ENCODE measurements at places on chromosomes 12 and 14.

GRCh38 chr14:56150645-56151345 lies 32.6 kb downstream of the PELI2 start:
- DNase-seq = no peak

- no peak for DNase-seq
These were observed 791.2 kb downstream of the TMEM121 start for GRCh38 chr14:106317593-106317992.

GRCh38 chr14:88075269-88075981 lies 70.5 kb downstream of the GPR65 start:
- DNase-seq = no peak

GRCh38 chr12:114911196-114911595 lies 227.2 kb upstream of the TBX3 start:
- DNase-seq = no peak

GRCh38 chr12:123043536-123044001 lies 63.1 kb downstream of the ARL6IP4 start:
- peak; percentile 62 for DNase-seq

DNA sequence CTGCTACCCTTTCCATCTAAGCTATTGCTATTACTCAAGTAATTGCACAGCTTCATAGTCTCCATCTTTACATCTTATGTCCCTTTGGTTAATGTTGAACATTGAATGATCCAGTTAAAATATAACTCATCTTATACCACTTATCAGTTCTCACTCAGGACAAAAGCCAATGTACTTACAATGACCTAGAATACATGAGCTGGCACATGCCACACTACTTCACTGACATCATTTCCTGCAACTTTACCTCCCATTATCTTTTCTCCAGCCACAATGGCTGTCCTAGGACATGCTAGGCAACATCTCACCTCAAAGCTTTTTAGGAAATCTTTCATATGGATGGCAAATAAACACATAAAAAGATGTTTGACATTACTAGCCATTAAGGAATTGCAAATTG lies 309.2 kb downstream of the FOXG1 start:
- DNase-seq = no peak

DNA sequence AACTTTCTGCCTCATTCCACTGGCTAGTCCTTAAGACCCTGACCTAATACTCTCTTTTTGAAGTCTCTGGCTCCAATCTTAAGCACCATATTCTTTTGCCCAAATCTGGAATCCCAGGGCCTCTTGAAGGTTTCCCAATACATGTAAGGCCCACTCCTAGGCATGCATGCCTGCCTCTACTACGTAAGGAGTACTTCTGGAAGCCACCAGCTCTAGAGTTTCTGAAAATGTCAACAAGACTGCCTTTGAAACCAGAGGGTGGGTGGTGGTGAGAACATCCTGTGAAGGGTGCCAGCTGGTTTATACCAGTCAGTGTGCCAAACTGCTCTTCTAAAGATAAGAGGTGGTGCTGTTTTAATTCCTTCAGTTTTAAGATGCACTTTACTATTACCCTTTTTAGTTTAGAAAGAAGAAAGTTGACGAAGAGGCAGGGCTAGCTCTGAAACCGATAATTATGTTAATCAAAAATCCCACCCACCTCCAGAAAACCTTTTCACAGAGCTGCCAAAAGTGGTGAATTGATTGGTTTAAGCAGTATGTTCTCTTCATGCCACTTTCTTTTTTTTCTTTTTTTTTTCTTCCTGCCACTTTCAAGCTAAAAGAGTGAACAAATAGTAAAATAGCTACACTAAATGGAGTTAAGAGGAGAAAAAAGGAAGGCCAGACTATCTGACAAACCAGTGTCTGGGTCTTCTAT lies 8.7 kb upstream of the WDR89 start:
- no peak for DNase-seq

- no peak for DNase-seq
These were observed 14.5 kb downstream of the KRAS start for GRCh38 chr12:25236190-25236589.

DNA sequence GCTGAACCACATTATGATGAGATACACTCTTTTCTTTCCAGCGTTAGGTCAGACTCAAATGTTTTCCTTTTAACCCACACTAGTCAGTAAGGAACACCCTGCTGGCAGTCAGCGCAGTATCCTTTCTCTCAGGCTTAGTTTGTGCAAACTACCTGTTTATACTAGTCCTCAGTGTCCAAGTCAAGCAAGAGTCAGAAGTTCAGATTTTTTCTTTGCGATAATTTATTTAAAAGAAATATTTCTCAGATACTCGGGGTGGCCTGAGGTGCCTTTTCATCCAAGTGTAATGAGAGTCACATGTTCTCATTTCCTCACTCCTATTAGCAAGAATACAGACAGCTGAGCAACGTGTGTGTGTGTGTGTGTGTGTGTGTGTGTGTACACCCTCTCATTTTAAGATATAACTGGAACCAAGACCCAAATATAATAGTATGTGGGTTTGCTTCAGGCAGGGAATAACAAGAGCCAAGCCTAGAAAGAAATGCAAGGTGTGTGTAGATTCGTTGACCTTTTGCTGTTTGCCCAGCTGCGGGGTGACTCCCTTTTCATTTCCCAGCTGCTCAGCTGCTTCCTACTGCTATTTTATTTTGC lies 182.7 kb downstream of the KICS2 start:
- DNase-seq = no peak

DNA sequence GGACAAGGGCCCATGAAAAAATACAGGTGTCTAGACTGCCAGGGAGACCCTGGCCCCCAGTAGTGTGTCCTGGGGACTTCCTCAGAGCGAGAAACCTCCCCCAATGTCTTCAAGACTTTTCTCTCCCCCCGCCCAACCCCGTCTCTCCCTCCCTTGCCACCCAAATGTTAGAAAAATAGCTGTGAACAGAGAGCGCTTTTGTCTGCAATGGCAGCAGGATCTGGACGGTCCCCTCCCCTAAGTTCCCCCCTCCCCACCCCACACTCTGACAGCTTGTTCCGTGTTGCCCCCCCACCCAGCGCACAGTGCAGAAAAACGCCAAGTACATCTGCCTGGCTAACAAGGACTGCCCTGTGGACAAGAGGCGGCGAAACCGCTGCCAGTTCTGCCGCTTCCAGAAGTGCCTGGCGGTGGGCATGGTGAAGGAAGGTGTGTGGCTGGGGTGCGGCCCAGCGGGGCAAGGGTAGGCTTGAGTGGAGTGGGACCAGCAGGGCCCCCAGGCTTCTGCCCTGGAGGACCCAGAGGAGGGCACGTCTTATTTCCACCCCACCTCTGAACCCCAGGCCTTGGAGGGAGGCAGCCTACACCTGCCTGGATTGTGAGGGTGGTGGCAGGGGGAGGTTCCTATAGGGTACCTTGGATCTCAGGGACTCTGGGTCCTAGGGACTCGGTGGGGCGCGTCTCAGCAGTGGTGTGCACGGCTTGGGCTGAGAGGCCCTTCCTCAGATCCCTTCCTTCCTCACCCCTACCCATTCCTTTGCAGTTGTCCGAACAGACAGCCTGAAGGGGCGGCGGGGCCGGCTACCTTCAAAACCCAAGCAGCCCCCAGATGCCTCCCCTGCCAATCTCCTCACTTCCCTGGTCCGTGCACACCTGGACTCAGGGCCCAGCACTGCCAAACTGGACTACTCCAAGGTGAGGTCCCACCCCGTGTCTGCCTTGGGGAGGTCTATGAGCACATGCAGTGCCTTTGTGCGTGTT lies 4.8 kb downstream of the NR4A1 start:
- DNase-seq = no peak

GRCh38 chr12:115232455-115233156 lies 548.6 kb upstream of the TBX3 start:
- DNase-seq = no peak

DNA sequence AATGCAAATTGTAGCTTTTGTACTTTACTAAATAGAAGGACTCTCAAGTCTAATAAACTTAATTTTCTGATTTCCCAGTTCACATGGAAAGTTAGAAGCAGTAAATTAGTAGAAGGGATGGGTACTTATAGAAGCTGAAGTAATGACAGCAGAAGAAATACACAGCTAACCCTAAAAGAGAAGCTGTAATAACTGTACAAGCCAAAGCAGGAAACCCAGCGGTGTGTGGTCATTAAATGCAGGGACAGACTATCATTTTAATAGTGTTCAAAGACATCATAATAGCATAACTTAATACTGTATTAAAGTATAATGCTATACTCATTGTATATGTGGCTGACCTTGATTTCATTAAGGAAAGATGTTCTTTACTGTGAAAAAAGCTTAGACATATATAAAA lies 74.9 kb downstream of the PCNX1 start:
- DNase-seq = no peak

Measured in SK-N-DZ (cell line).